ENCODE measurements at places on chromosomes 2 and 18.

DNA sequence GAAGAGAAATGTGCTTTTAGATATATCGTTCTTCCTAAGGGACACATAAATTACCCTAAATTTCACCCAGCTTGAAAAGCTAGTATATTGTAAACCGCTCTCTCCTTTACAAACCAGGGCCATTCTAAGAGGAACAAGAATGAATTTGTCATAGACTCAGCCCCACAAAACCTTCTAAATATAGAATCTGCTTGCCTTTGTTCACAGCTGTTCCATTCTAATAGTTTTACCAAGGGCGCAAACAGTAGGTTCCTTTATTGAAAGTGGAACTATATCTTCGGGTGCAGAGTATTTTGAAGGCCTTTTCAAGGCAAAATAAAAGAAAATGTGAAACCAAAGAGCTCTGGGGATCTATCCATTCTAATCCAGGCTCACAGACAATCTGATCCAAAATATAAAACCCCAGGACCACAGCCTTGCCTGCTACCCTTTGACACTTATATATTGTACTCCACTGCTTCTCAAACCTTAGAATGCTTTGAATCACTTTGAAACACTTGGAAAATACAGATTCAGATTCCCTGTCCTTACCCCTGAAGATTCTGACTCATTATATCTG is 316.8 kb downstream of the PAX3 start:
- no peak for DNase-seq

DNA sequence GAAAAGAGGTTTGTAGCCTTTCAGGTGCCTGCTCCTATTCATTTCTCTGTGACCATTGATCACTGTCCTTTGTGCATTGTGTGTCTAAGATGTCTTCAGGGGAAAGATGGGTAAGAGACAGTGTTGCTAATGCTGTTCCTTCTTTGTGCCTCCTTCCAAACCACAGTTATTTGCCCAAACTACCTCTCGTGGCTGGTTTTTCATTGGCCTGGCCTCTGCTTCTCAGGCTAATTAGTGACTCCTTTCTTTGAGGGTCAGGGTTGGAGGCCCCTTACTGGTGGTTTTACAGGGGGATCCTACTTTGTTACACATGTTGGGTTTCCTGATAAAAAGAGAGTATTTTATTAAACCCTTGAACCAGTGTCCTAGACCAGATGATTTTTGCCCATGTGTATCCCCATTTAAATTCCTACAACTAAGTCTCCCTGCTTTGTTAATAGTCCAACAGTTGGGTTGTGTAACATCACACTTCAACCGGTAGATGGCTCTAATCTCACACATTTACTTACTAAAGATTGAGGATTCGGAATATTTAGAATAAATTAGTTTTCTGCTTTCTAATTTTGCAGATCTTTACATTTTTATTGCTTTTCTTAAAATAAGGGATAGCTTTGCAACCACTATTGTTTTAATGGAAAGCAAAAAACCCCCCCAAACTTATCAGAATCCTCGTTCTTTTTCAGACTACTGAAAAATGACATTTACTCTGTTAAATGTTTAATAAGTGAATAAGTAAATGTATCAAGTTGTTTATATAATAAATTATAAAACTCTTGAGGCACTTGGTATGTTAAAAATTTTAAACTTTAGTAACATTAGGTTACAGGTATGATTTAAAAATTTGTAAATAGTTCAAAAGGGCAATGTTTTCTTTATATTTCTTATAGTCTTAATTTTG is 2.4 kb downstream of the MARS2 start:
- no peak for DNase-seq

- DNase-seq: no peak
Measured at GRCh38 chr2:171345971-171346722, 87.6 kb downstream of the METTL8 start.

GRCh38 chr2:197446844-197447243 is 6.5 kb upstream of the COQ10B start:
- DNase-seq: no peak

- DNase-seq: no peak
Measured at GRCh38 chr2:71467180-71467815, 13.9 kb downstream of the DYSF start.

- no peak for DNase-seq
Measured at GRCh38 chr2:30266051-30266621, 34.8 kb downstream of the LBH start.

GRCh38 chr18:21900605-21901352 is 160.2 kb downstream of the MIB1 start:
- DNase-seq: no peak

GRCh38 chr2:119338826-119339561 is 27.6 kb downstream of the C2orf76 start:
- no peak for DNase-seq

GRCh38 chr2:213152065-213152794 is 818 bp upstream of the IKZF2 start:
- peak; percentile 53 for DNase-seq

GRCh38 chr2:11514081-11514730 is 19.6 kb upstream of the GREB1 start:
- DNase-seq: no peak

- peak; percentile 81 for DNase-seq
Measured at GRCh38 chr2:27663285-27664153, at the start of the genes SLC4A1AP and SUPT7L. Gene SLC4A1AP (plus strand): TSS chr2:27663889. CDS start chr2:27663915, 26 bp downstream. Gene SUPT7L (minus strand): TSS chr2:27663614. CDS start chr2:27662192, 1,422 bp downstream.

DNA sequence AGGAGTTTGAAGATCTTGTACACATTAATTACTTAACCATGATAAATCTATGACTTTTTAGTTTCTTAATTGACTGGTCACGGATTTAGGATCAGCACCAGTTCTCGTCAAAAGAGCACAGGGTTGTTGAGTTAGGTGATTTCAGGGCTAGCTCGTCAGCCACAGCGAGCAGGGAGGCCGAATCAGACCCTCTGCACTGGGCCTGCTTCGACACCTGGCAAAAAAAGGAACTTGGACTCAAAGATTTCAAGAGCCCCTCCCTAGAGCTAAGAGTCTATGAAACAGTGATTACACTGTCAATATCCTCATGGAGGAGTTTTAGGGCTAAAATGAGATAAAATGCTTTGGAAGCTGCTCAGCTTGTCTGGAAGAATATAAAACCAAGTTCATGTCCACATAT is 4.6 kb upstream of the SERTAD2 start:
- DNase-seq: no peak

- DNase-seq: peak; percentile 37
Measured at GRCh38 chr2:128493880-128494279, 175.2 kb upstream of the HS6ST1 start.

- DNase-seq: no peak
Measured at GRCh38 chr2:85695691-85696668, 1.8 kb downstream of the GNLY start.

All from H9 (cell line).